CD4-positive, alpha-beta T cell treated with Interleukin-4 for 4 hours (primary cell): ENCODE measurements at places on chromosomes 12 and 14.

DNA sequence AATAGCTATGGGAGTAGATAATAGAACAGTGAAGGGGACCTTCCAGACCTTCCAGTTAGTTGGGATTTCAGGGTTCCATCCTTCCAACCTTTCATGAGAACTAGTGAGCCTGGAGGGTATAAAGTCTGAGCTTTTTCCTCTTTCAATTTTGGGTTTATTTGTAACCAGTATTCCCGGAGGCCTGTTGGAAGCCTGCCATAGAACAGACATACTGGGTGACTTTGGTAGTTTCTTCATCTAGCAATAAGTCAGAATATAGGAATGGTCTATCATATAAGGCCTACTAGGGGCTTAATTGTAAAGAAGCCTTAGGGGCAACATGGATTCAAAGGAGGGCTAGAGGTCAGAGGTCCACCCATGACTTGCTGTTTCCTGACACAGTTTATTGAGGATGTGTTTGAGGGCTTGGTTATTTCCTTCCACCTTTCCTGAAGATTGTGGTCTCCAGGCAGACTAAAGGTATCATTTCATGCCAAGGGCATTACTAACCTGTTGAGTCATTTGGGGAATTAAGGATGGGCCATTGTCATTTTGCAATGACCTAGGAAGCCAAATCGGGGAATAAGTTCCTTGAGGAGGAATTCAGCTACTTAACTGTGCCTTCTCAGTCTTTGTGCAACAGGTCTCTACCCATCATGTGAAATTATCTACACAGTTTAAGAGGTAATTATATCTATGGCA is 410.3 kb downstream of the SLC6A15 start:
- DNase-seq = no peak

GRCh38 chr12:46895726-46896125 is 69.9 kb upstream of the SLC38A4 start:
- DNase-seq = no peak

GRCh38 chr14:95699412-95699811 is 13.2 kb downstream of the TCL1B start:
- DNase-seq = no peak

- DNase-seq = no peak
Measured at GRCh38 chr12:107148107-107148506, 54.8 kb upstream of the CRY1 start.

DNA sequence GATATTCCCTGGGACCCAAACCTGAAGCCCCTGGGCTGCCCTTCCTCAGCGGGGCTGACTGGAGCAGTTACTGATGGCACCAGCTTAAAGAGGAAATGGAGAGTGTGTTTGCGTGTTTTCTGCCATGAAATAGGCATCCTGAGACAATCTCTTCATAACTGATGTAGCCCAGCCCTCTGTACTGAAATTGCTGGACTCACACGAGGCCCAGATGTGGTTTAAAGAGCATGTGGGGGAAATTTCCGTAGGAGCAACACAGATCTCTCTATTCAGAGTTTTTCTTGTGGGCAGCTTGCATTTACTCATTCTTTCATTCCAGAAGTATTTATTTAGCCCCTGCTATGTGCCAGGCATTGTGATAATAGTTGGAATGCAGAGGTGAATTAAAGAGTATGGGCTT is 782.1 kb upstream of the TBX3 start:
- no peak for DNase-seq

DNA sequence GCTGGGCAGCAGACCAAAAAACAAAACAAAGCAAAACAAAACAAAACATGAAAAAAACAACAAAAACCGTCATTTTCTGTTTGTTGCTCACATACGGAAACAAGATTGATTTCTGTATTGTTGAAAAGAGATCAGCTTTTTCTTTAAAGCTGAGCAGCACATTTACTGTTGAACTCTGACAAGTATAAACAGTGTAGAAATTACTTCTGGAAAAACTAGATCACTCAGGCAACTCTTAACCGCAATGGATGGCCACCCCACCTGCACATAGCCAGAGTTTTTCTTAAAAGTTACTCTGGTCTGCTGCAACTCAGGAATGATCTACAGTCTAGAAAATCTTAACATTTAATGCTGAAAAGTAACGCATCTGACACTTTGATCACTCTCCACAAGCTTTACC is 80.9 kb downstream of the PPM1H start:
- no peak for DNase-seq

GRCh38 chr14:61489932-61490331 is 168.6 kb downstream of the PRKCH start:
- DNase-seq = no peak

DNA sequence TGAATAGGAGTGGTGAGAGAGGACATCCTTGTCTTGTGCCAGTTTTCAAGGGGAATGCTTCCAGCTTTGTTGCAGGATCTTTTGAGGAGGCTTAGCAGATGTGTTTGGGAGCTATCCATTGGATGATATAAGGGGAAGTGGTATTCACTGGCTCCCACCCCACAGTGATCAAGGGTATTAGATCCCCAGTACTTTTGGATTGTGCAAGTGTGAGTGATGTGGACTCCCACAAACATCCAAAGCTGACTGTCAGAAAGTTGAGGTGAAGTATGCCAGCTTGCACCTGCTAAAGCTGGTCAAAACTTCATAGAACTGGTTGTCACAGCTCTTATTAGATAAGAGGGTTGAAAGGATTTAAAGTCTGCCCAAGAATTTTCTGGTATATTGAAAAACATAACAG is 110.1 kb upstream of the BTG1 start:
- no peak for DNase-seq

DNA sequence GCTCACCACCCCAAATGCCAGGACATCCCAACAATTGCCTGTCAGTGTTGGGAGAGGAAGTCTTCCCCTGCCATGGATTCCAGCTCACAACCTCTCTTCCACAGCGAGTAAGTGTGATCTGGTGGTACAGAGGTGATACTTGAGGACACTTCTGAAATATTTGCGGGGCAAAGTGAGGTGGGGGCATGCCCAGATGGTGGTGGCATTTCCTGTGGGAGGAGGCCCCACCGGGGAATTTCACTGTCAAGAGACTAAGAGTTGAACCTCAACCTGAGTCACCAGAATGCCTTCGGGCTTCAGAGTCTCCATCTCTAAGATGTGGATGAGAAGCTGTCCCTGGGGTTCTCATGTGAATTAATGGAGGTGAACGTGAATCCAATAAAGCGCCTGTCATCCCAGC is 122.3 kb upstream of the RFLNA start:
- no peak for DNase-seq

DNA sequence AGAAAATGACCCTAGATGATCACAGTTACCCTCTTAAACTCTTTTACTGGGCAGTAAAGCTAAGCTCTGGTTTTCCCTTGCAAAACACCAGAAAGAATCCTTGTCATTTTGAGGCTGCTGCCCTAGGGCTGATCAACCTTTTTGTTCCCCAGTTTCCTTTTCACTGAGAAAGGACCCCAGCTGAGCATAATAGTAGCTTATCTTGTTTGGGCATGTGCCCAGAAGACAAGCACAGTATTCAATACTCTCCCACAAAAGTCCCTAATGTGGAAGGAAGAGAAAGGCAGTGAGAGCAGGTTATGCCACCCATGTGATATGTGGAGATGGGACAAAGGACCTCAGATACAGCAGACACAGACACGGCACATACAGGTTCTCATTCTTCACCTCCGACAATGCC is 332.6 kb upstream of the TMPO start:
- DNase-seq = no peak

GRCh38 chr14:88521818-88522217 is 33.0 kb downstream of the PTPN21 start:
- DNase-seq = no peak

- DNase-seq = no peak
Measured at GRCh38 chr14:105862581-105863239, 336.3 kb downstream of the TMEM121 start.

DNA sequence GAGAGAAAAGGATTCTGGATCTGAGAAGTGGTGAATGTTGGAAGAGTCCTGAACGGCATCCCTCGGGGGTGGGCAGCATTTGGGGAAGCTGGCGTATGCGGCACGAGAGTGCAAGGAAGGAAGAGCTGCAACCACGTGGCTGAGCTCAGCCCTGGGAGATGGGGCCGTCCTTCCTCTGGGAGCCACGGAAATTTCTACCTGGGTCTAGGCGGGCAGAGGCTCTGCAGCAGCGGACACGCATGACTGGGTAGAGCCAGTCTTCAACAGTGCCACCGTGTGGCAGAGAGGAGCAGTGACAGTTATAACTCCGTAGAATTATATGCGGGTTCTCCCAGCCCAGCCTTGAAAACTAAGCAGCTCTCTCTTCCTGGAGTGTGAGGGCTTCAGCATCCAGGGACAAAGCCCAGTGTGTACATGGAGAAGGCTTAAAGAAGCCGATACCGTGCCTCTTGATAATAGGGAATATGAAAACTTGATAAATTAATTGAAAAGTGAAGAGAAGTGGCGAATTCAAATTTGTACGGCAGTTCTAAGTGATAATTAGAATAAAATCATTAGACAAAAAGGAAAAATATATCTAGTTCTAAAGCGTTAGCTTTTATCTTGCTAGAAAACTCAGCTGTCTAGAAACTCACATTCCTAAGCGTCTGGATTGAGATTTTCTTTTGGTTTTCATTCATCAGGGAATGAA is 82.9 kb upstream of the STXBP6 start:
- peak; percentile 41 for DNase-seq

DNA sequence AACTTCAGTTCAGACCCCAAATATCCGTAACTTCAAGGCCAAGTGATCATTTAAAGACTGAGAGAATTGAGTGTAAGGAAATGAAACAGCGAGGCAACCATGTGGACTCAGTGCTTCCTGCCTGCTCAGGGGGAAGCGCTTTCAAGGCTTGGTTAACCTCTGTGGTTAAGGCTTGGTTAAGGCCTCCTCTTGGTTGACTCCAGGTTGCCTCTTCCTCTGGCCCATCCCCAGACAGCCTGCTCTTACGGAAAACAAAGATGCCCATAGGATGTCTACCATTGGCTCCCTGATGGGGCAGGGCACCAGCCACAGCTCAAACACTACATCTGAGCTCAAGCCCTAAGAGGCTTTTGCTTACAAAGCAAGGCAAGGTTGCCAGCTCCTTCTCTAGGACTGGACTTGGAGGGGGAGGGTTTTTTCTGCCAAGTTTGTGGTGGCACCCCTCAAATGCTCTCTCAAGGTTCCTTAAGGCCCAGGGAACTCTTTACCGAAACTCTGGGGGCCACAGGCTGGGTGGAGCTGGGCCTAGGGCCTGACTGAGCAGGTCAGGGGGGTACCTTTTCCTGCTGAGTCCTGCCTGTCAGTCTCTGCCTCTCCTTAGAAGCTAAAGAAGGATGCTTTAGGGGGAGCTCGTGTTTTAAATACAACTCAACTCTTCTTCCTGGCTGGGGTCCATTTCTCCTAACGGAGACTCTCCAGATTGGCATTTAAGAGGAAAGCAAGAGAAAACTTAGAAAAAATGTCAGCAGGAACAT is 13.7 kb downstream of the COL2A1 start:
- peak; percentile 54 for DNase-seq
